NCI-H187 (cell line): ENCODE measurements at places on chromosomes 16 and 17.

DNA sequence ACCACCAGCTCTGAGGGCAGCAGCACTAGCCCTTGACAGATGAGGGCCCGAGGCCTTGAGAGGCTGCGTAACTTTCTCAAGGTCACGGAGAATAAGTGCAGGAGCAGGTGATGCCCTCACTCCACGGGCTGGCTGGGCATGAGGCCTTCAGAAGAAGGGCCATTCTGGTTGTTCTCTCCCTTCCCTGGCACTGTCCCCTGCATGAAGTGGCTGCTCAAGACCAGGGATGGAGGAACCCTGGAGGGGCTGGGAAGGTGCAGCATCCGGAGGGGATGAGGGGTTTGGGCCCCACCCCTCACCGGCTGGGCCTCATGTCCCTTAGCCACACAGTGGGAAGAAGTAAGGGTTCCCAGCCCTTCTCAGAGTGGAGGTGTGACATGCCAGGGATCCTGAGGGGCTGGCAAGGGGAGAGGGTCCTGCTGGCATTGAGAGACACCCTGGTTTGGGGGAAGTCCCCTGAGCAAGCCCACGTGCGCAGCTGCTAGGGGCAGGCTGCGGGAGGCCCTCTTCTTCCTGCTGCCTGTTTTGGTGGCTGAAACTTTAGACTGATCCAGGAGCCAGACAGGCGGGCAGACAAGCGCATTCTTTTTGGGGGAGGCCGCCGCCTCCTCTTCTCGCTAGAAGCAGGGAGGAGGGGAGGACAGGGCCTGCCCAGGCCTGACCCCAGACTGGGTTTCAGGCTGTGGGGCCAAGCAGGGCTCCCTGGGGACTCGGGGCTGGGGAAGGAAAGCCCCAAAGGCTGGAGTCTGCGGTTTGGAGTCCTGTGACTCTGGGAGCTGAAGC lies 74.0 kb downstream of the N4BP1 start:
- peak; percentile 28 for DNase-seq

DNA sequence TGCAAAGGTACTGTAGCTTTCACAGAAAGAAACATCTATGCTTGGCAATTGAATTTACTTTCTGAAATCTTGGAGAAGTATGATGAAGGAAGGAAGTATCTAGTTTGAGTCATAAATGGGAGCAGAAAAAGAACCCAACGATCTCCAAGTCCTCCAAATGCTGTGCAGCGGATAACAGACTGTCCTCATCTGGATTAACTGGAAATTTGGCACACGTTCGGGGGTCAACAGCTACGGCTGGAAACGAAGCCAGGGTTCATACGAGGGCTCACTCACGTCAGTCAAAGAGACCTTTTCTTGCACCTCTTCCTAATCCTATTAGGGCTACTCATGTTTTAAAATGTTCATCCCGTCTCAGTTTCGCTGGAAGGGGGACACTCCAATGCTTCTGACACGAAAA lies 152.0 kb downstream of the ZFHX3 start:
- no peak for DNase-seq

DNA sequence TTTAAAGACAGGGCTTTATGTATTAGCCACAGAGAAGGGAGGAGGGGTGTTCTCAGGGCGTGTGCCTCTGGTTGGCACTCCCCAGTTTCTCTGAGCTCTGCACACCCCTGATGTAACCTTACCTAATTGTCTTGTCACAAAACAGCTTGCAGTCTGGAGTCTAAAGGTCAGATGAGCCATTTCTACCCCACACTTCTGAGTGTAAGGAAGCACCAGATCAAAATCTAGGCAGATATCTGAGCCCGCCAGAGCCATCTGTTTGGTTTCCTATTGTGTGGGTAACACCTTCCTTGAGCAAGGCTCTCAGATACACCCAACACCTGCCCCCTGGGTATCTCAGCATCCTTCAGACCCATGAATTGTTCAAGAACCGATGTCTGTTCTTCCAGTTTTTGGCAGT lies 15.5 kb downstream of the CDH1 start:
- no peak for DNase-seq

DNA sequence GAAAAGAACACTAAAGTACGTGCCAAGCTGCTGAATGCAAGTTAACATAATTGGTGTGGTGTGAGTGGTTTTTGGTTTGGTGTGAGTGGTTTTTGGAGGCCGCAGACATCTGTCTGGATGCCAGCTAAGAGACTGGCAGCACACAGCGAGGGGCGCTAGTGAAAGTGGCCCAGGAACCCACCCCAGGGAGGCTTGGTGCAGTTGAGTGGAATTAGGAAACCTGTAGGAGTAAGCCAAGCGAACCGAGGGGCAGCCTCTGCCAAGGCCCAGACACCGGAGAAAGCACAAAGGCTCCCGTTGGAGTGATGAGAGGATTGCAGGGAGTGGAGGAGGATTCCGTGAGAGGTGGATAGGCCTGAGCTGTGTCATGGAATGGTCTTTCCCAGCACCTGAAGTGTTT lies 24.6 kb upstream of the SLC5A11 start:
- DNase-seq = no peak

- DNase-seq = no peak
Measured at GRCh38 chr16:72877374-72878028, 170.4 kb downstream of the ZFHX3 start.

DNA sequence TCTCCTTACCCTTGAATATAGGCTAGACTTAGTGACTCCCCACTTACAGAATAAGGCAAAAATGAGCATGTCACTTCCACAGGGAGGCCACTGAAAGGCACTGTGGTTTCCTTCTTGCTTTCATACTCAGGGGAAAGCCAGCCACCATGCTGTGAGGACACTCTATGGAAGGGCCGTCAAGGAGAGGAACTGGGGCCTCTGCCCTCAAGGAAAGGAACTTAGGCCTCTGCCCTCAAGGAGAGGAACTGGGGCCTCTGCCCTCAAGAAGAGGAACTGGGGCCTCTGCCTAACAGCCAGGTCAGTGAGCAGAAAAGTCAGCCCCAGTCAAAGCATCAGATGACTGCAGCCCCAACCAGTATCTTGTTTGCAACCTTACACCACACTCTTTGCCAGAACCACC lies 30.1 kb downstream of the VPS35 start:
- no peak for DNase-seq

- no peak for DNase-seq
Measured at GRCh38 chr17:55334881-55335540, 70.3 kb downstream of the HLF start.

DNA sequence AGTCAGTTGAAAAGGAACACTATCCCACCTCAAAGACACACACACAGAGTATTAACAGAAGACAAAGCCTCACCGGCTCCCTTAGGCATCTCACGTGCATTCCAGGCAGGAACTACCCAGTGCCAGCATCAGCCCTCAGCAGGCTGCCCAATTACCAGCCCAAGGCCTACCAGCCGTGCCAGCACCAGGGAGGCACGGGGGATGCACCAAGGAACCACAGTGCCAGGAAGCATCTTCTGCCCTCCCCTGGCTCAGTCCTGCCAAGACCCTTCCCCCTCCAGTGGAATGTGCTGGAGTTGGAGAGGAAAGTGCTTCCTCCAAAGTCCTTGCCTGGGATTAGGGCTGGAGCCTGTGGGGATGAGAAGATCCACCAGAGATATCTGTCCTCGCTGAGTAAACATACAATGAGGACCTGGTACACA lies 11.0 kb upstream of the KRT19 start:
- no peak for DNase-seq

DNA sequence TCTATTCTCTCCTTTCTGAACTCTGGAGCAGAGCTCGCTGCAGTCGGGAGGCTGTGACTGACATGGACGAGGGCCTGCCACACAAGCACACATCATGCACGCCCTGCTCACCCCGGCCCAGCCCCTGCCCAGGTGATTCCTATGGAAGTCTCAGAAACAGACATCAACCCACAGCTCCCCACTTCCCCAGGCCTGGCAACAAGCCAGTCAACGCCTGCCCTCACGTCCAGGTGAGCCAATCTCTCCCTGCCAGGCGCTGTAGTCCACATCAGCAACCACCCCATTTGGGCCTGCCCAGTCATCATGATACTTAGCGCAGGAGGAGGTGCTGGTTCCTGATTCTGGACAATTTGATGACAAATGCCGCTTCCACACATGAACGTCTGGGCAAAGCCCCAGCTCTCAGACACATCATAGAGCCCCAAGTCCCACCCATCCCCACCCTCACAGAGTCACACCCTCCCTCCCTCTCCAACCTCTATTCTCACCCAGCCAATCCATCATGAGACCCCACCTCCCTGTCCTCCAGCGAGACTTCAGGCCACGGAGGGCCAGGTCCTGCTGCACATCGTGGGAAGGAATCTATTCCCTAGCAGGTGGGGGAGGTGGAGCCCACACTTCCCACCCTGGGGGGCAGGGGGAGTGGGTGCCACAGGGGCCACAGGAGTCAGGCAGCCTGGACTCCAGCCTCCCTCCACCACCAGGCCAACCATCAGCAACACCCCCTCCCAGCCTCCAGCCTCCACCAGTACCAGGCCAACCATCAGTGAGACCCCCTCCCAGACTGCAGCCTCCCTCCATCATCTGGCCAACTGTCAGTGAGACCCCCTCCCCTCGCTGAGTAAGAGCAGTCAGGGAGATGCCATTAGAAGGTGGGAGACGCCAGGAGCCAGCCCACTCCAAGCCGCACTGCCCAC lies 33.7 kb upstream of the GSG1L start:
- DNase-seq = no peak

- DNase-seq = no peak
Measured at GRCh38 chr16:29663807-29664090, 702 bp downstream of the SPN start.

- DNase-seq = no peak
Measured at GRCh38 chr17:29140631-29141513, 39.3 kb downstream of the MYO18A start.

GRCh38 chr17:55264645-55265298 lies at the start of gene HLF:
HLF (plus strand) TSS chr17:55264960; CDS start chr17:55265485, 525 bp downstream.
- DNase-seq = peak; percentile 7

DNA sequence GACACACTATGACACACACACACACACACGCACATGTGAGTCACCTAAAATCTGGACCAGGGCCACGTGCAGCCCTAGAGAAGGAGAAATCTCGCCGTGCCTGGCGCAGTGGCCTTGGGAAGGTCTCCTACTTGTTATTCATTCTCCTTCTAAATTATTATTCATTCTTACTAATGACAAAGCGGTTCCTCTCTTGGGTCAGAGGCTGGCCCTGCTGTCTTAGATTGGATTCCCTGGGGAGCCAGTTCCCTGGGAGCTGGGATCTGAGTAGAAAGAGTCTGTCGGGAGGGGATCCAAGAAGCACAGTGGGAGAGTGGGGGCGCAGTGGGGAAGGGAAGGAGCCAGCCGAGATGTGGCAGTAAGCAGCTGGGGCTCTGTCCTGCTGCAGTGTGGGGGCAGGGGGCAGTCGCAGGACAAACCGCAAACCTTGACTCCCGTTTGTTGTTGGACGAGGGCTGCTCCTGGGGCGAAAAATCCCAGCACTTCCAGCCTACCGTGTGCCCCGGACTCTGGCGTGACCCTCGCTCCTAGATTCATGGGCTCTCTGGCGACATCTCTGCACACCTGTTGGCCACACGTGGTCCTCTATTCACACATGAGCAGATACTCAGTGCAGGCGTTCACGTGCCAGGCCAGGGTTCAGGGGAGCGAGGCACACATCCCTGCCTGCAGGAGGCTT lies 18.7 kb upstream of the JPH3 start:
- DNase-seq = no peak

GRCh38 chr17:43854498-43854897 lies 7.5 kb downstream of the CD300LG start:
- DNase-seq = no peak

DNA sequence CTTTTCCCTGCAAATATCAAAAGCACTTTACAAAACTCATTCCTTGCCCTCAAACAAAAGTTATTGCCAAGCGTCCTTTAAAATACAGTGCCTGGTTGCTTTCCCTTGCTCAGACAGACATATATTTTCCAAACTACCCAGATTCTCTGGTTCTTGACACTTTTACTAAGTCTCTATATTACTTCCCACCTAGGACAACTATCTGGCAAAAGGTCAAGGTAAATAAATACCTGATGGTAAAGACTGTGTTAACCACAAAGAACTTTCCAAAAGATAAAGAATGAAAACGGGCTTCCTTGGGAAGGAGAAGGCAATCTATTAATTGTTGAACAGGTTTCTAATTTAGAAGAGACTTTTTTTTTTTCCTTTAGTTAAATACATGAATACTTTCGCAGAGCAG lies 1.9 kb downstream of the HS3ST3A1 start:
- no peak for DNase-seq

DNA sequence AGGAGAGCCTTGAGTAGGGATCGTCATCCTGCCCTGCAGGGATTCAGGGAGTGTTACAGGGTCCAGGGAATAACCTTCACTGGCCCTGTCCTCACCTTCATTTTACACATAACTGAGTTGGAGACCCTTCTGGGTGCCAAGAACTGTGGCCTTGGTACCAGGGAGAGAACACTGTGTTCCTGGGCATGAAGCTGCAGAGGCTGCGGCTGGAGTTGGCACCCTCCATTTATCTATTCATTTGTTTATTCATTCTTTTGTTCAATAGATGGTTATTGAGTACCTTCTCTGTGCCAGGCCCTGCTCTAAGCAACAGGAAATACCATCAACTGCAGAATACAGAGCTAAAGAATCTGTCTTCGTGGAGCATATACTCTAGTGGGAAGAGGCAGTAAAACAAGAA lies 6.7 kb downstream of the ABCC3 start:
- DNase-seq = no peak

- DNase-seq = no peak
Measured at GRCh38 chr17:49486012-49486641, 9.0 kb upstream of the NGFR start.

DNA sequence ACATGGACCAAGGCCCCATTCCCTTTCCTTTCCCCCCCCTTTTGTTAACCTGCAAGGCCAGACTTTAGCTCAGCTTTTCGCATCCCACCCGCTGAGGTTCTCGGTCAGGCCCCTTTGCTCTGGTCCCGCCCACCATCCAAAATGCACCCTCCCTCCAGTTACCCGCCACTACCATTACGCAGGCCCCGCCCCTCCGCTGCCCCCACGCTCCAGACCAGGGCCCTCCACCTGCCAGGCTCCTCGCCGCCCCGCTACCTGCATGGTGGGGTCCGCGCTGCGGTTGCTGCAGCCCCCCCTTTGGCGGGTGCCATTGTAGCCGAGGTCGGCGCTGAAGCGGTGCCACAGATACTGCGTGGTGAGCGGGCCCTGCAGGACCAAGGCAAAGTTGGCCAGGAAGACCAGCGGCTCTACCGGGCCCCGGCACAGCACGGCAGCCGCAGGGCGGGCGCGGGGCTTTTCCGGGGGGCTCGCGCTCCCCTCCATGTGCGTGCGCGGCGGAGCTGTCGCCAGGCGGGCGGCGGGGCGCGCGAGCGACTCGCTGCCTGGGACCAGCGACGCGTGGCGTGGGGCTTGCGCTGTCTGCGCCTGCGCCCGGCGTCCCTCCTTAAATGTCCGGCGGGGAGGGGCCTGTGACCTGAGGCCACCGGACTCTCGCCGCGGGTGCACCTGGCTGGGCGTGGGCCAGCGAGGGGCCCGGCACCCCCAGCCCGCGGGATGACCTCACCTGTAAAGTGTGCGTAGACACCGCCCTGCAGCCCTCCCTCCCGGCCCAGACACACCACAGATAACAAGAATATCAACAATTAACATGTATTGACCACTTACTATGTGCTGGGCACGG lies at the start of gene SLC46A1:
Gene SLC46A1 (minus strand): TSS at position 581 of the 841 bp plus-strand sequence. CDS start 98 bp downstream, at position 483.
- peak; percentile 52 for DNase-seq

DNA sequence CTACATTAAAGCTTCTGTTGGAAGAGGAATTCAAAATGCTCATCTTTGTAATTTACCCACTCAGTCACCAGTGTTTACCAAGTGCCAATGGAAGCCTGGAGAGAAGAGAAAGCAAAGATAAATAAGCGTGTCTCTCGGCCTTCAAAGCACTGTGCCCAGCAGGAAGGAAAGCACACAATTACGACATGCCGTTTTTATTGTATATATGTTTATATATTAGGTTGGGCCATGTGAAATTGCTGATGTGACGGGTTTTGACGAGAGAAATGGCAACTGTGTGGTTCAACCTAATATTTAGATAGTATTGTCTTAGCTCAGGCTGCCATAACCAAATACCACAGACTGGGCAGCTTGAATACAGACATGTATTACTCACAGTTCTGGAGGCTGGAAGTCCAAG lies 79.3 kb upstream of the HSBP1 start:
- no peak for DNase-seq
